Spleen (tissue), 13 donors: ENCODE measurements at places on chromosomes 2 and 18. TPM values are rescaled to one million over a fixed set of nuclear protein-coding genes. Genes with fewer than 3 reads are reported as not detected.

DNA sequence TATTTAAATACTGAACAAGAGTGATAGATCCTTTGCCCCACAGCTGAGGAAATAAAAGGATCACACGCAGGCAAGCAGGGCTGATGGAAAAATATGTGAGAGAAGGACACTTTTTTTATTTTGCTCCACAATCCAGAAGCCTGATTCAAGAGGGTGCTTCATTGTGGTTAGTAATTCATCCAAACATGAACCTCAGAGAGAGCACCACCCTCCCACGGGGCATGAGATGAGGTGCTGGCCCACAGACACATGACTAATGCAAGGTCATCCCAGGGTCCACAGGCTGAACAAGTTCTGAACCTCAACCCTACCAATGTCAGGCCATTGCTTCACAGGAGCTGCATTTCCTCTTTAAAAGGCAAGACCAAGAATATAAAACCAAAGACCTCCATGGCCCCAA, 239.6 kb downstream of the MREG start:
- H3K4me1 ChIP-seq: no peaks in the 10 kb centered on the region
- H3K27ac ChIP-seq: no peak overlapping the region
- DNase-seq: no peak
- no peak overlapping the region for H3K4me3 ChIP-seq

DNA sequence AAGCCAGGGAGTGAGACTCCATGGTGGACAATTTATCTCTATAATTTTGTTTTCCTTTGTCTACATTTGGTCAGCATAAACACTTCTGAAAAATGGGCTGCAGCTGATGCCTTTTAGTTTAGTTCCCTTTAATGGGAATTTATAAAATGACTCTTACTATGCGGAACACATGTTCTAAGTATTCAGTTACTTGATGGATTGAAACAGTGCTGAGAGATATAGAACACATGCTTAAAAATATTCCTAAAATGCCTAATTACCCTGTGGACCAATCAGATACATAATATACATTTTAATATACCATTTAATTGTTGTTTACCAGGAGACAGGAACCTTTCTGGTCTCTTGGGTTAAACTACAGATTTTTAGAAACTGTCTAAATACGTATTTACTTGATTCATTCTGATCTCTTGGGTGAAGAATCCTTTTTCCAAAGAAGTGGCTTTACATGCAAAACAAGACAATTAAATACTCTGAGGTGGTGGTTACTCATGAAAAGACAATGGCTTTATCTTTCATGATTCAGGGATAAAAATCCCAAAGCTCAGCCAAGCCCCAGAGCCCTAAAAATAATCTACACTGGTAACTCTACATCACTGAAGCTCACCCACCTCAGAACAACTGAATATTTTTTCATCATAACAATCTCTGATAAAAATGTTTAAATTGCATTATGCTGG, 128.1 kb upstream of the SERTAD2 start:
- no peak for DNase-seq
- H3K36me3 ChIP-seq: no peaks in the 10 kb centered on the region
- H3K27ac ChIP-seq: no peak overlapping the region
- H3K27me3 ChIP-seq: no peaks in the 10 kb centered on the region

- peaks cover 47% of the 10 kb centered on the region for H3K4me1 ChIP-seq
- DNase-seq: peak; percentile 95
- H3K27ac ChIP-seq: peak overlapping the region; percentile 84
- peak overlapping the region; percentile 81 for H3K4me3 ChIP-seq
- H3K36me3 ChIP-seq: no peaks in the 10 kb centered on the region
These were observed 378 bp downstream of the WDPCP start for GRCh38 chr2:63587814-63588384.

DNA sequence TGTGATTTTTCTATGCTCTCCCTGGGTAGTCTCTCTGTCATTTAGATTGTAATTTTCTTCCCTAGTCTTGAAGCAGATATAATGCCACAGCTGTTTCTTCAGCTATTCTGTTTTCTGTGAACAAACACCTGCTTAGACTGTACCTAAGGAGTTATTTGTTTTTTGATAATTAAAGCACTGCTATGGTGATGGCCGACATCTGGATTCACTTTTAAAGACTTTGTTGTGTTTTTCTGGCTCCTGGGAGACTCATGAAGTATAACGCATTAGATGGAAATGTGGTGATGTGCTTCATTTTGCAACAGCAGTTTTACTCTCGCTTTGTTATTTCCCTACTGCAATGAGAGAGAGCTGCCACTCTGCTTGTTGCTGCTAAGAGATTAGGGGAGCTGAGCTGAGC, 15.7 kb upstream of the C2orf69 start:
- H3K4me3 ChIP-seq: no peak overlapping the region
- DNase-seq: no peak
- H3K4me1 ChIP-seq: no peaks in the 10 kb centered on the region
- no peaks in the 10 kb centered on the region for H3K27me3 ChIP-seq
- H3K36me3 ChIP-seq: no peaks in the 10 kb centered on the region
- no peak overlapping the region for H3K27ac ChIP-seq

DNA sequence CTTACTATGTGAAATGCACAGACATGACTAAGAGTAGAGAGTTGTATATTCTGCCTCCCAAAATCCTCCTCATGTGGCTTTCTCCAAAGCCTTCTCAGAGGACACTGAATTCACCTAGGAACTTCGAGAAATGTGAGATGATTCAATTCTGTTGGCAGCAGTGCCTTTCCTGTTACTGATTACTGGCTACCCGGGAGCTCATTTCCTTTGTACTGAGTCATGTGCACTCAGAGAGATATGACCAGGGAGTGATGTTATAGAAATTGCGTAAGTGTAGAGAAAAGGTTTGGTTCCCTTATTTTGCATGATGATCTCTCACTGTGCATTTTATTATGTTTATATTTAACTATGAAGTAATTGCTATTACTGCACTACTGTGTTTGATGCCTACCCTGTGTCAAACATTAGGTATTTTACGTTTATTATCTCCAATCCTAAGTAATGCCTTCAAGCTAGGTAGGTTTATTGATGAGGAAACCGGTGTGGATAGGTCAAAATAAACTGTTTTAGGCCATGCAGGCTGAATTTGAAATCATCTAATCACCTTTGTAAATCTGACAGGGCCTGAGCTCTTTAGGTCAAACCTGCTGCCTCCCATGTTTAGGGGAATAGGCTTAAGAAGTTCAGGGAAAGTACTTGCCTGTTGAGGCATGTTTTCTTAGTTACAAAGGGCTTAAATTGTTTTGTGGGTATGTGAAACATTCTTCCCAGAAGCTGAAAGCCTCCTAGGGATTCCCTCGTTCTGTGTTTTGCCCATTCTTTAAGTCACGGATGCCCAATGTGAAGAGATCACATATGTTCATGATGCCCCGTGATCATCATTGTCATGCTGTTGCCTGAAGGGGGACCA, 86.8 kb downstream of the FMNL2 start:
- H3K4me3 ChIP-seq: no peak overlapping the region
- no peaks in the 10 kb centered on the region for H3K36me3 ChIP-seq
- H3K27me3 ChIP-seq: no peaks in the 10 kb centered on the region
- H3K4me1 ChIP-seq: peaks cover 29% of the 10 kb centered on the region
- DNase-seq: no peak

The CNTNAP5 gene
- polyA plus RNA-seq: not detected

GRCh38 chr18:49368161-49368875, 92.1 kb downstream of the DYM start:
- no peaks in the 10 kb centered on the region for H3K36me3 ChIP-seq
- DNase-seq: no peak
- no peak overlapping the region for H3K4me3 ChIP-seq
- H3K27me3 ChIP-seq: no peaks in the 10 kb centered on the region
- H3K27ac ChIP-seq: no peak overlapping the region
- H3K4me1 ChIP-seq: no peaks in the 10 kb centered on the region

The SPATA3 gene
- polyA plus RNA-seq: not detected

The CNDP1 gene
- polyA plus RNA-seq: 0.03 TPM

DNA sequence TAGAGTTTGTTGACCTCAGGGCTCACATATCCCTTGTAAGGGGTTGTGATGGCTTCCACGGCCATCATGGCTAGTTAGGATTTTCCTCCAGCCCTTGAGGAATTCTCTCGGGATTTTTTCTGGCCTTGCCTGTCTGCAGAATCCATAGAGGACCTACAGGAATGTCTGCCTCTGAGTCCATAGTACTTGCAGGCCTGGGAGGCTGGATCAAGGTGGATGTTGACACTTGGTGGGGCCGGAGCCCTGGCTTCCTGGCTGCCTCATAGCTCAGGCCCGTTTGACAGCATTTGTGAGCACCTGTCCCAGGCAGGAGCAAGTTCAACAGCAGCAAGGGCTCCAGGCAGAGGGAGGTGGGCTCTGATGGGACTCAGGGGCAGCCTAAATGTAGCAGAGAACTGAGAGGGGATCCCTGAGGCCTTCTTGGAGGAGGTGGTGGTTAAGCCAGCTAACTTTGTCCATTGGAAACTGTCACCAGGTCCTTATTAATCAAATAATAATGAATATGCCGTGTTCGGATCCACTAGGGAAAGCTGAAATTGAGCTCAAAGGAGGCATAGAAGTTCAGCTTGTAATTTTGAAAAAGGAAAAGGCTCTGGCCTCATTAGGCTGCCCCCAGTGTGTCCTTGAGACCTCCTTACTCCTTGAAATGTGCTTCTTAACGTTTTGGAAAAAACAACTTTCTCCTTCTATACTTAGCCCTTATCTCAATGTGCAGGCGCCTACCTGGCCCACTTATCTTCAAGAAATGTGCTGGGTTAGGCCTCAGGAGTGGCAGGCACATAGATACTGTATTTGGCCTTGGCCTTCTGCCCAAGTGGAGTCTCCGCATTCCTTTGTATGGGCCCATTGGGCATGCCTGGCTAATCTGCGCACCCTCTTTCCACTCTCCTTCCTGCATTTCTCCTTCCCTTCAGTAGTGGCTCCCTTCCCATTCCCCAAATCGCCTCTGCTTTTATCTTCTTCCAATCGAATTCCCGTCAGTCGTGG, 66.9 kb downstream of the HPCAL1 start:
- H3K36me3 ChIP-seq: no peaks in the 10 kb centered on the region
- no peak overlapping the region for H3K4me3 ChIP-seq
- DNase-seq: no peak
- H3K4me1 ChIP-seq: peaks cover 53% of the 10 kb centered on the region
- no peak overlapping the region for H3K27ac ChIP-seq
- no peaks in the 10 kb centered on the region for H3K27me3 ChIP-seq

DNA sequence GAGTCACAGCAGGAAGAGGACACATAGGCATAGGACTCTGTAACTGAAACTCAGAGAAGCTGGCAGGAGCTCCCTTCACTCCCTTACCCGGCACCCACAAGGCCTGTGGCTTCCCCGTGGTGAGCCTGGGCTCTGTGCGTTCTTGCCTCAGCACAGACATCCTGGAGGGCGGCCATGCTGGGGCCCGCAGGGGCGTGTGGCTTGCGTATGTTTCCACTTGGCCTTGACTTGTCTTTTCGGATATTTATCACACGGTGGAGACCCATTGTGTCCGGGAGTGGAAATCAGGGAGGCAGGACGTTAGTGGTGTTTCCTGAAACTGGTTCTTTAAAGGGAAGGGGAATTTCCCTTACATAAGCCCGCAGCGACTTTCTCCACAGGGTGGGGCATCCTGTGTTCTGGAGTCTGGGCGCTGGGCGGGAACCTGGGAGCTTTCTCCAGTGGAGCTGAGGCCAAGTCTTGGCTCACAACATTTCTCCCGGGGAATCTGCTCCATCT, 49.9 kb upstream of the EML6 start:
- no peaks in the 10 kb centered on the region for H3K27me3 ChIP-seq
- DNase-seq: peak; percentile 90
- H3K36me3 ChIP-seq: peaks cover 14% of the 10 kb centered on the region
- peak overlapping the region; percentile 88 for H3K27ac ChIP-seq

The MSTN gene
- 0.14 TPM for polyA plus RNA-seq

The REG3A gene
- polyA plus RNA-seq: 0.93 TPM

The SP140L gene
- 32.6 TPM for polyA plus RNA-seq

DNA sequence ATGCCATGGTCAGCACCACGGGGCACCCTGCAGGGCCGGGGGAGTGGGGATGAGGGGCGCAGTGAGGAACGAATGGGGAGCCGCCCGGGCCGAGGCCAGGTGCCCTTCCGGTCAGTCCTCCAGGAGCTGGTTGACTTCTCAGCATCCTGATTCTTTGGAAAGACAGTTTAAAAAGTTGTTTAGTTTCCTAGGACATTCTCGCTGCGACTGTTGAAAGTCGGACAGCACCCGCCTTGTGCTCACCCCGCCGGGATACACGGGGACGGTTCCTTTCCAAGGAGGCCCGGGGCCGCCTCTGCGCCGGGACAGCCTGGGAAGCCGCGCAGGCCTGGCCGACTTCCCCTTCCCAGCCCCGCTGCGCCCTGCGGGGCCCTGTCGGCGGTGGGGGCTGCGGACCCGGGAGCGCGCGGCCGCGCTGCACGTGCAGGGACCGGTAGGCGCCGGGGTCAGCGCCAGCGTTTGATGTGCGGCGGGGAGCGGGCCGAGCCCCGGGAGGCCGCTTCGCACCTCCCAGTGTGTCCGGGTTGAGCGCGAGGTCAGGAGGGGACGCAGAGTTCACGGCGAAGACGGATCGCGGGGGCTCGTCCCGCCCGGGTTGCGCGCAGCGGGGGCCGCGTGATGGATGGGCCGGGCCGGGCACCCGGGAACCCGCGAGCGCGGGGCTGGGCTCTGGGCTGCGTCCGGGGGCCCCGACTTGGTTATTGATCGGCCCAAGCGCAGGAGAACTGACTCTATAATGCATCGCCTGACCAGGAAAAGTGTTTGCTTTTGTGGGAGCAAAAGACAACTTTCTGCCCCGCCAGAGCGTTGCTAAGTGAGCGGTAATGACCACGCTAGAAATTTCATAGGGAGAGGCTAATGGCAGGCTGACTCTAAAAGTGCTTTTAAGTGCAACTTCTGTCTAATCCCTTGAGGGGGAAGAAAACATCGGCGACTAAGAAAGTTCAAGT, 28.0 kb upstream of the SMIM21 start:
- H3K36me3 ChIP-seq: no peaks in the 10 kb centered on the region
- H3K4me1 ChIP-seq: peaks cover 10% of the 10 kb centered on the region
- no peak for DNase-seq
- peaks cover 10% of the 10 kb centered on the region for H3K27me3 ChIP-seq

- no peak for DNase-seq
- no peaks in the 10 kb centered on the region for H3K4me1 ChIP-seq
- no peak overlapping the region for H3K27ac ChIP-seq
These were observed 56.2 kb downstream of the STRADB start for GRCh38 chr2:201507725-201508124.

The VSNL1 gene
- not detected for polyA plus RNA-seq
